ENCODE measurements at places on chromosomes 5 and 9.

DNA sequence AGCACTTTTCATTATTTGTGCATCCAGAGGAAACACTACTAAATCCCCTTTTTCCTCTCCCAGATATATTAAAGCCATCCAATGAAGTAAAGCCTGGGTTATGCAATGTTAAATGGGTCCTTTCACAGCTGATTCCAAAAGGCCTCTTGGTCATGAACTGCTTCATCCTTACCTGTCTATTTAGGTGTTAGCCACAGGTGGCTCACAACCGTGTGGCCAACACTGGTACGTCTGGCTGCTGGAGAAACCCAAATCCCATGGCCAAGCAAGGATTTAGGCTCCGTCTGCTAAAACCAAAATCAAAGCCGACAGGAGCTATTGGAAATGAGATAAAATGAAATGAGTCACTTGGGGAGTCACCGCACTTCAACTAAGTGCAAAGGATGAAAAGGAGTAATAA lies 193.9 kb downstream of the ADCY2 start:
- no peak overlapping the region for H3K4me3 ChIP-seq
- DNase-seq = no peak
- no peaks in the 10 kb centered on the region for H3K27me3 ChIP-seq
- H3K36me3 ChIP-seq = no peaks in the 10 kb centered on the region

GRCh38 chr5:56507351-56507930 lies 274.3 kb upstream of the ANKRD55 start:
- H3K36me3 ChIP-seq = no peaks in the 10 kb centered on the region
- H3K27me3 ChIP-seq = no peaks in the 10 kb centered on the region
- H3K4me3 ChIP-seq = no peak overlapping the region
- no peak overlapping the region for H3K27ac ChIP-seq

DNA sequence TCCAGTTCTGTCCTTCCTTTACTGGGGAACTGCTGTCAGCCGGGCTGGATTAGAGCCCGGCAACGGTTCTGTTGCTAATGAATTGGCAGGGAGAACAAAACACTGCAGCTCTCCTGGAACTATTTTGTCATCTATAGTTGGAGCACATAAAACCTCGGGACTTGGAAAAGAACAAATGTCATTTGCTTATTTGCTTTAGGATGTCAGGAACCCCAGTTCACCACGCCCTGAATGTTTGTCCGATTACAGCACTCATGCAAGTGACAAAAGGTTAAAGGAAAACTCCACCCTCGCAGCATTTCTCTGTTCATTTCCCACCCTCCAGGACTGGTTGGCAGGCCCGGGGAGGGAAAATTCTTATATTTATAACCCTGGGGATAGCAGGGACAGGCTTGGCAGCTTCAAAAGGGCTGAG lies 66.4 kb upstream of the PLPP1 start:
- H3K4me1 ChIP-seq = peaks cover 76% of the 10 kb centered on the region
- peak; percentile 96 for DNase-seq
- peak overlapping the region; percentile 19 for H3K4me3 ChIP-seq
- H3K27me3 ChIP-seq = no peaks in the 10 kb centered on the region

- no peaks in the 10 kb centered on the region for H3K36me3 ChIP-seq
- DNase-seq = no peak
- H3K4me3 ChIP-seq = no peak overlapping the region
- H3K4me1 ChIP-seq = no peaks in the 10 kb centered on the region
Observed at GRCh38 chr9:105735366-105735765, 41.0 kb downstream of the TMEM38B start.

DNA sequence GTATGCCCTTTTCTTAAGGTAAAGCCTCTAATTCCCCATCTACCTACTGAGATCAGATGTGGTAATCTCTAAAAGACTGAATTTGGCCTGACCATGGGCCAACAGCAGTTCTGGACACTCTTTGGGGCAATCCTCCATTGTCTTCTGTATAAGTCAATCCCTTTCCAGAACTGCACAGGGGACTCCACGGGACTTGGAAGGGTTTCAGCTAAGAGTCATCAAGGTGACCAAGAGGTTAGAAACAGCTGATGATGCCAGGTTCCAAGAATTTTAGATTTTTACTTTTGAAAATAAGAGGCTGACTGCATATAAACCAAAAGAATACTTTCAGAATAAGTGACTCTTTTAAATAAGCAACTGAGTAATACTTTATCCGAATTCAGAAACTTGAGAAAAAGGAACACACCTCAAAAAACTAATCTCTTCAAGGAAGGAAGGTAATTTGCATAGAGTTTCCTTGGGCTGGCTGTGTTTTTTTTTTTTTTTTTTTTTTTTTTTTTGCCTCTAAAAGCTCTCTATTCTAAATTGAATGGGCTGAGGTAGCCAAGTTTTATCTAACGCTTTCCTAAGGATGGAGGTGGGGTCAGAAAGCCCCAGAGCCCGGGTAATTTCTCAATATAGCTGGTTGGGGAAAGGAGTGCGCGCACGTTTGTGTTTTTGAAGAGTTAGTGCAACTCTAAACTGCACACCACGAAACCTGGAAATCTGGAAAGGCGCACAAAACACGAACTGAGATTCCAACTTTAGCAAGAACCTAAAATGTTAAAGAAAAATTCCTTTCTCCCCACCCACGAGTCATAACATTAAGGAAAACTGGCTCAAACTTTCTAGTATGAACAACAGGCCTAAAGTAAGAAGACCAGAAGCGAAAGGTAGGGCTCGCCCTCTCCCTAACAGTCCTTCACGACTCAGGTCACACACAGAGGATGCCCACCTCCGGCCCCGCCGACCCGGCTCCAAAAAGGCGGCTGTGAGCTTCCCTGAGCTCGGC lies 1.3 kb downstream of the VCP start:
- H3K4me1 ChIP-seq = peaks cover 49% of the 10 kb centered on the region
- peak overlapping the region; percentile 96 for H3K4me3 ChIP-seq
- peak overlapping the region; percentile 100 for H3K27ac ChIP-seq
- DNase-seq = no peak

DNA sequence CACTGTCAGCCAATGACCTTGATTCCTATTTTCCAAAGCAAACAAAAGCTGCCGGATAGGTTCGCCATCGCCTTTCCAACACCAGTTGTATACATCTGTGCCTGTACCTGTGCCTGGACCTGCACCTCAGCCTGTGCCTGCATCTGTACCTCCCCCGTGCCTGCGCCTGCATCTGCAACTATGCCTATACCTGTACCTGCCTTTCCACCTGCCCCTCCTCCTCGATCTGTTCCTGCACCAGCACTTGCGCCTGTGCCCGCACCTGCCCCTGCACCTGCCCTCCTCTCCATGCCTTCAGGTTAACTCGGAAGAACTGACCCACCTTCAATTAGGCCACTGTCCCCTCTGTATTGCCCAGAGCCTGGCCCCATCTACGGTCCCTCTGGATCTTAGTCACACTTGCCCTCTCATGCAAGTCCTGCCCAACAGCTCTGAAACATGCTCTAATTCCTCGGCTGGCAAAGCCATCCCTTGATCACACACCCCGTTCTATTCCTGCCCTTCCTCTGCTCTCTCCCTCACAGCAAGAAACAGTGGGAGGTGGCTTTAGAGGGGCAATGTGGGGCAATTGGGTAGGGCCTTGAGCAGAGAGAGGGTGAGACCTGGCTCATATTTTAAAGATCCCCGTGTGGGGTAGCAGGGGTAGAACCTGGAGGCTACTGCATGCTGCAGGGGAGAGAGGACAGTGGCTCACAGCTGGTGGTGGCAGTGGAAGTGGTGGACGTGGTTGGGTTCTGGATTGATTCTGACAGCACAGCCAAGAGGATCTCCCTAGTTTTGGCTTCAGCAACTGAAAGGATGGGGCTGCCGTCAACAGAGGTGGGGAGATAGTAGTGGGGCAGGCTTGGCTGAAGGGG lies 59.6 kb upstream of the PHYKPL start:
- no peaks in the 10 kb centered on the region for H3K27me3 ChIP-seq
- H3K4me3 ChIP-seq = no peak overlapping the region
- no peaks in the 10 kb centered on the region for H3K36me3 ChIP-seq
- peaks cover 7% of the 10 kb centered on the region for H3K4me1 ChIP-seq

GRCh38 chr9:90612957-90613356 lies 29.7 kb downstream of the DIRAS2 start:
- no peak overlapping the region for H3K27ac ChIP-seq
- no peak for DNase-seq
- no peaks in the 10 kb centered on the region for H3K36me3 ChIP-seq

GRCh38 chr9:105066275-105066865 lies 138.4 kb upstream of the ABCA1 start:
- H3K4me3 ChIP-seq = no peak overlapping the region
- H3K27ac ChIP-seq = peak overlapping the region; percentile 19
- no peaks in the 10 kb centered on the region for H3K27me3 ChIP-seq
- no peak for DNase-seq
- H3K36me3 ChIP-seq = no peaks in the 10 kb centered on the region

DNA sequence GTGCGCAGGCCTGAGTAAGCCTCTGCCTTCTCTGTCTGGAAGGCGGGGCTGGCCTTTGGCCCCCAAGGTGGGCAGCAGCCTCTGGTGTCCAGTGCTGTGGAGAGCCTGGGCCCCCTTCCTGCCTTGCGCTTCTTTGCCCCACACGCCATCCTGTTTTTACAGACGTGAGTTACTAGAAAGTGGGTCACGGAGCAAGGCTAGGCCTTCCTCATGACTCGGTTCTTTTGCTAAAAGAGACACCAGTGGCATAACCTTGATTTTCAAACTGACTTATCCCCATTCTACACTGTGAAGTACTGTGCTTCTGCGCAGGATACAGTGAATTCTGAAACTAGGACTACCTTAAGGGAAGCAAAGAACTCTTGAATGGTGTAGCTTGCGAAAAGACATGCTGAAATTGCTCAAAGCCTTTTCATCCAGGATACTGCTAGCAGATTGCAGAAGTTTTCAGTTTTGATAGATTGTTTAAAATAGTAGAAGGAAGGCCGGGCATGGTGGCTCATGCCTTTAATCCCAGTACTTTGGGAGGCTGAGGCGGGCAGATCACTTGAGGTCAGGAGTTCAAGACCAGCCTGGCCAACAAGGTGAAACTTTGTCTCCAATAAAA lies 7.2 kb downstream of the ROPN1L start:
- no peaks in the 10 kb centered on the region for H3K27me3 ChIP-seq

DNA sequence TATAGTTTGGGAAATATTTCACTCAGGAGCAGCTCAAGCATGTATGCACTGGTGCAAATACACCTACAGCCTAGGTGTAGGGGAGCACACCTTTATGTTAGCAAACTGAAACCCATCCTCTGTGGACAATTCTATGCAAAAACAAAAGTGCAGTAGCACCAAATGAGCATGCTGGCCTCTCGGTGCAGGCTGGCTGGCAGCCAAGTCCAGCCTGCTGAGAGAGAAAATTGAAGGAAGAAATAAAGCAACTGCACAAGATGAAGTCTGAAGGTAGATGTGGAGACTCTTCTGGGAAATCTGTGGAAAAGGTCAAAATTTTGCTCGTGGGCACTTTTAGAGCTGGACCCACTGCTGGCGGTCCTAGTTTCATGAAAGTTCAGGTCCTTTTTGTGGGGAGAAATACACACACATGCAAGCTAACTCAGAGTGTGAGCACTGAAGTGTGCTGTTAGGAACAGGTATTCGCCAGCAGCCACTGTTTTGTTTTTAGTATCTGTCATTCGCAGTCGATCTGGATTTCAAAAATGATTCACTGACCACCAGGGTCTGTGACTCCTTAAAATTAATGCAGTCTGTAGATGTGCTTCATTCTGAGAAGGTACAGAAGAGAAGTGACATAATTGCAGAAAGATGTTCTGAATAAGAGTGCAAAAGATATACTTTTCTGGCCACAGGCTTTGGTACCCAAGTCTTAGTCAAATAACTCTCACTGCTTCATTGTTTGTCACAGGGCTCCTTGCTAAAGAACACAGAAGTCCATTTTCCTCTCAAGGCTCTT lies 281.7 kb downstream of the PARP8 start:
- no peaks in the 10 kb centered on the region for H3K4me1 ChIP-seq
- no peaks in the 10 kb centered on the region for H3K36me3 ChIP-seq
- H3K4me3 ChIP-seq = no peak overlapping the region
- no peaks in the 10 kb centered on the region for H3K27me3 ChIP-seq
- no peak overlapping the region for H3K27ac ChIP-seq
- no peak for DNase-seq

GRCh38 chr5:150757087-150757649 lies 1.6 kb downstream of the DCTN4 start:
- no peak for DNase-seq
- peak overlapping the region; percentile 91 for H3K4me3 ChIP-seq
- peak overlapping the region; percentile 96 for H3K27ac ChIP-seq
- no peaks in the 10 kb centered on the region for H3K27me3 ChIP-seq
- peaks cover 41% of the 10 kb centered on the region for H3K36me3 ChIP-seq

DNA sequence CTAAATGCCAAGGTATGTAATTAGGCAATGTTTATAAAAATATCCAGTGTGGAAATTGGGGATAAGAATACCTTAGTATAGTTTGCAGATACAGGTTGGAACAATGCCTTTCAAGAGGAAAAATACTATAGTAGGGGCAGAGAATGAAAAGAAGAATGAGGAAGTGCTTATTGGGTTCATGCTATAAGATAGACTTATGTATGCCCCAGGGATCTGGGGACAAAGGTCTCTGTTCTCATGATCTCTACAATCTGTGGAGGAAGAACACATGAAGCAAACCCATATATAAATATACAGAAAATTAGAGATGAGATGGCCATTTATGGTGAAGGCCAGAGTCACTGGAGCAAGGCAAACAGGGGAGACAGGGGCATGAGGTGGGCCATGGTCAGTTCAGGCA lies 106.5 kb upstream of the DAB2 start:
- no peaks in the 10 kb centered on the region for H3K27me3 ChIP-seq
- no peak overlapping the region for H3K4me3 ChIP-seq
- H3K27ac ChIP-seq = no peak overlapping the region
- no peaks in the 10 kb centered on the region for H3K36me3 ChIP-seq

- H3K4me1 ChIP-seq = no peaks in the 10 kb centered on the region
- H3K27me3 ChIP-seq = no peaks in the 10 kb centered on the region
- H3K36me3 ChIP-seq = no peaks in the 10 kb centered on the region
- DNase-seq = no peak
- no peak overlapping the region for H3K27ac ChIP-seq
Observed at GRCh38 chr5:10199692-10200091, 50.0 kb downstream of the ATPSCKMT start.

- no peaks in the 10 kb centered on the region for H3K27me3 ChIP-seq
- DNase-seq = no peak
- H3K36me3 ChIP-seq = peaks cover 83% of the 10 kb centered on the region
- no peak overlapping the region for H3K4me3 ChIP-seq
- no peaks in the 10 kb centered on the region for H3K4me1 ChIP-seq
Observed at GRCh38 chr9:122287214-122287720, 22.6 kb downstream of the MRRF start.

DNA sequence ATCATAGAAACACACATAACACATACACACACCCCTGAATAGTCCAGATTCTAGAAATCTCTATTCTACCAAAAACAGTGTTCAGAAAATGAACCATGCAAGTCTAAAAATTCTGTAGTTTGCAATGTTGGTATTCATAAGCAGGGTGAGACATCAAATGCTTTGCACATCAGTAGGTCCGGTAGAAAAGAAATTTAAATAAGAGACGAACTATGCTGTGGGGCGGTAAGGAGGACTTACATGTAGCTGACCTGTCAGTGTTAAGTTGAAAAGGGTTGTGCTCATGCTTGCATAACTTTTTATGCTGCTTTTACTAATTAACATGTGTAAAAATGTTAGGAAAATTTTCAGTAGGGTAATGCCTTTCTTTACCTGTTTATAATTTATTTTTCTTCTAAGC lies 409.1 kb downstream of the KIAA0825 start:
- no peaks in the 10 kb centered on the region for H3K27me3 ChIP-seq
- H3K4me1 ChIP-seq = no peaks in the 10 kb centered on the region
- H3K27ac ChIP-seq = no peak overlapping the region
- H3K36me3 ChIP-seq = no peaks in the 10 kb centered on the region
- H3K4me3 ChIP-seq = no peak overlapping the region

Measured in esophagus muscularis mucosa (tissue), 4 donors.